ENCODE measurements at places on chromosomes 2 and 18.
A peak's percentile ranks its signal among the peaks of the same experiment; 100 is the strongest.

DNA sequence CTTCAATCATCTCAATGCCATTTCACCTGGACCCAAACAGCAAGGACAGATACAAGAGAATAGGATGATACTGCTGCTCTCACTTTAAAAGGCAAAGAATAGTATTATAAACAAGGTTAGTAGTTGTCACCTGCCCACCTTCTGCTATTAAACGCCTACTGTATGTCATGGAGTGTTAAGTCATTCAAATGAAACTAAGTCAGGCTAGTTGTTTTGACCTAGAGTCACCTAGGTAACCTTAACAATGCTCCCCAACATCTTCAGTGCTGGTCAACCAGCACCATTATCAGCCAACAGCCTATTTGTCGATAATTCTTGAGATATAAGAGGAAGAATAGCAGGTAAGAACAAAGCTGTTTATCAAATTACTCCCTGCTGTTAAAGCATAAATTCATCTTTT lies 39.2 kb downstream of the TRIP12 start:
- no peak for DNase-seq

DNA sequence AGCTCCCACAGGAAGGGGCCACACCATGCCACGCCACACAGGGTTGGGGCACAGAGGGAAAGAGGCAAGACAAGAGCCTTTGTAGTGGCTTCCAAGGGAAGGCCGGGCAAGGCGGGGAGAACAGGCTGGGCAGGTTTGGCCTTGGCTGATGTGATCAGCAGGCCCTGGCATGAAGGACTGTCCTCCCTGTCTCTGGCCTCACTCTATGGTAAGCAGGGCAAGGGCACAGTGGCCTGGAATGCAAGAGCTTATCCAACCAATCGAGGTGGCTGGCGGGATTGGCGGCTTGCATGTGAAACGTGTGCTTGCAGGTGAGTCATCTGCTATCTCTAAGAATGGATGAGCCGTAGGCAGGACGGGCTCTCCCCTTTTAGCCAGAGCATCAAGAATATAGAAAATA lies 6.4 kb upstream of the ATP9B start:
- DNase-seq: no peak

DNA sequence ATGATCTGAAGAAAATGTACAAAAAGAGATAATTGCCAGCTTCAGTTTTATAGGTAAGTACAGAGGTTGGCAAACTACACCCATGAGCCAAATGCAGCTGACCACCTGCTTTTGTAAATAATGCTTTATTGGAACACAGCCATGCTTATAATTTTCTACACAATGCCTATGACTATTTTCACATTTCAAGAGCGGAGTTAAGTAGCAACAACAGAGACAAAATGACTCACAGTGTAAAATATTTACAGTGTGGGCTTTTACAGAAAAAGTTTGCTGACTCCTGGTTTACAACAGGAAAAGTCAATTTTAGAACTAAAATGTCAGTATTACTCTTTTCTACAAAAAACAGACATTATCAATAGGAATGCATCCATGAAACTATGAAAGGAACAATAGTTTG lies 26.0 kb downstream of the CWC22 start:
- no peak for DNase-seq

GRCh38 chr18:61322265-61322873 lies 10.9 kb upstream of the CDH20 start:
- peak; percentile 24 for DNase-seq

DNA sequence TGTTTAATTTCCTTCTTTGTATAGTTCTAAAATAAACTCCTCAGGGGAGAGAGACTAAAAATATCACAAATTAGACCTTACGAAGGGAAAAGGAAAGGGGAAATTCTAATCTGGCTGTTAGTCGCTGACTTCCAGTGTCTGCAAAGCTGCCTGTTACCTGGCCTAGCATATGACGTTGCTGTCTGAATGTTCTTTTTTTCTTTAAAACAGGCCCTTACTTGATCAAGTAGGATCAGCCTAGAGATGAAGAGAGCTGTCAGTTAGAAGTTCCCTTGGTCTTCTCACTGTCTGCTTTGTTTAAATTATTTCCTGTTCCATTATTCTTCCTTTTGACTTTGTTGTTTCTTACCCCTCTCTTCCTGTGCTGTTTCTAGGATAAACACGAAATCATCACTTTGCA lies 11.2 kb downstream of the NCK2 start:
- DNase-seq: no peak

DNA sequence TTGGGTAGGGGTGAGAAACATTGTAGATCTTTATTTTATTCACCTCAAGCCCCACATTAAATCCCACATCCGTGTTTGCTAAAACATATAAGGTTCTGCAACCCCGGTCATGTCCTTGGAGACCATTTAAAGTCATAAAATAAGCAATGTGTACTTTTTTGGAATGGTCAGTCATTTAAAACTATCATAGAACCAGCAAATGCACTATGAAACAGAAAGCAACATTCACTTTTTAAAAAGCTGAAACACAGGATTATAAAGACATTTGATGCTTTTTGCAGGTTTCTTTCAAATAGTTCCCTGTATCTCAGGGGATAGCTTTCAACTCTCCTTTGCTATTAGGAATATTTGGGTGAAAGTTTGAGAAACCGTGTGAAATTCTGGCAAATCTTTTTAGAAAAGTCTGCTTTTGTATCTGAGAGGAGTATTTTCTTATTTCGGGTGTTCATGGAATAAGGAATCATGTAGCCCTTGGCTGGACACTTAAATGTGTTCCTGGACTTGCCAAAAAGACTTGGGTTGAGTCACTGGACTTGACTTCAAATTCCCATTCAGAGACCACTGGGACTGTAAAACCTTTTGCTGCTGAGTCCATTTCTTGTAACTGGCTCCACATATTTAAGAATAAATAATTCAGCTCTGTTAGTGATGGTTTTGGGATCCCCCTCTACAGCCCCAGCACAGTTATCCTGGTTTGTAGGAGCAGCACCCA lies 5.9 kb upstream of the CETN1 start:
- no peak for DNase-seq

DNA sequence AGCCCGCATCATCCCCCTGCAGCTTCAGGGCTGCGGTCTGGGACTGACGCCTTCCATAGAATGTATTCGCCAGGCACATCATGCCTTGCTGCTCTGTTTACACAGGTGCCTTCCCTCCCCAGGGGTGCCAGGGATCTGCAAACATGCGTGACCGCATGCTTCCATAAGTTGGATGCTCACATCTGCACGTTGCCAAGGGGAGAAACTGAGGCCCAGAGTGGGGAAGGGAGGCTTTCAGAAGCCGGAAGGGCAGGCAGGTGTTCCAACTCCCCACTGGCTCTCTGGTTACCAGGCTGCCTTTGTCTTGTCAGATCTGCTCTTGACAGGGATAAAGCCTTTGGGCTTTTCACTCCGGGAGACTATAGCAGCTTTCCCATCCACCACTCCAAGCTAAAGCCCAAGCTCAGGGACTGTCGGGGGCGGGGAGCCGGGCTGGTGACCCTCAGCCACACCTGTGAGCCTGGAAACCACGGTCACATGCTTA lies 125.8 kb upstream of the TNP1 start:
- DNase-seq: no peak

GRCh38 chr2:151757861-151758260 lies 23.6 kb upstream of the NEB start:
- DNase-seq: no peak

GRCh38 chr18:3794537-3795348 lies 344.8 kb downstream of the TGIF1 start:
- DNase-seq: no peak

GRCh38 chr2:159573846-159574606 lies 42.3 kb downstream of the BAZ2B start:
- DNase-seq: no peak

- no peak for DNase-seq
Measured at GRCh38 chr2:216698895-216699294, 3.5 kb upstream of the IGFBP5 start.

GRCh38 chr2:175251425-175252041 lies 70.0 kb upstream of the ATP5MC3 start:
- DNase-seq: no peak

- DNase-seq: no peak
Measured at GRCh38 chr2:54880428-54880827, 157.0 kb downstream of the EML6 start.

DNA sequence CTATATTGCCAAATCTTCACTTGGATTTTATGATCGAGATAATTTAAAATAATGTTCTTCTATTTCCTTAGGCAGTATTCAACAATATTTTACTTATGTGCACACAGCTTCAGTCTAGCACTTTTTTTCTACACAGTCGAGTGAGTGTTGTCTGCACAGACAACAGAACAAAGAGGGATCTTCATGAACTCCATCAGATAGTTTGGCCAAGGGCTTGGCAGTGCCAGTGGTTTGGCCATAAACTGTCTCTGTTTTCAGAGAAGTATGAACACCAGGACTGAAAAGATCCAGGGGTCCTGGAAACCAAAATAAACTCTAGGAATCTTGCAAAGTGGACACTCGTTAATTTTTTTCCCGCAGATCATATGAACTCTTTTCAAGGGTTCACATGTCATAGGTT lies 547.3 kb downstream of the PLCL1 start:
- DNase-seq: no peak

GRCh38 chr18:43322132-43322531 lies 44.8 kb upstream of the SYT4 start:
- DNase-seq: no peak

- no peak for DNase-seq
Measured at GRCh38 chr2:76478266-76479035, 767.7 kb upstream of the GCFC2 start.

DNA sequence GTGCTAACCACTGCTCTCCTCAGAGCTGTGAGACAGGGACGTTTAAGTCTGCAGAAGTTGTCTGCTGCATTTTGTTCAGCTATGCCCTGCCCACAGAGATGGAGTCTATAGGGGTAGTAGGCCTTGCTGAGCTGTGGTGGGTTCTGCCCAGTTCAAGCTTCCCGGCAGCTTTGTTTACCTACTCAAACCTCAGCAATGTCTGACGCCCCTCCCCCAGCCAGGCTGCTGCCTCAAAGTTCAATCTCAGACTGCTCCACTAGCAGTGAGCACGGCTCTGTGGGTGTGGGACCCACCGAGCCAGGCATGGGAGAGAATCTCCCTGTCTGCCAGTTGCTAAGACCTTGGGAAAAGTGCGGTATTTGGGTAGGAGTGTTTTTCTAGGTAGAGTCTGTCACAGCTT lies 387.8 kb upstream of the SLC39A10 start:
- no peak for DNase-seq

- no peak for DNase-seq
Measured at GRCh38 chr2:169272010-169272409, 90.3 kb downstream of the LRP2 start.

- no peak for DNase-seq
Measured at GRCh38 chr2:219820767-219821166, 193.3 kb downstream of the SLC4A3 start.
